Activated T-cell treated with anti-CD3 and anti-CD28 coated beads for 24 hours (primary cell): ENCODE measurements at places on chromosomes 7 and 10.

GRCh38 chr10:84965468-84965867 is 637.1 kb downstream of the CCSER2 start:
- DNase-seq: no peak

GRCh38 chr7:139430443-139430842 is 53.0 kb downstream of the KLRG2 start:
- no peak for DNase-seq

DNA sequence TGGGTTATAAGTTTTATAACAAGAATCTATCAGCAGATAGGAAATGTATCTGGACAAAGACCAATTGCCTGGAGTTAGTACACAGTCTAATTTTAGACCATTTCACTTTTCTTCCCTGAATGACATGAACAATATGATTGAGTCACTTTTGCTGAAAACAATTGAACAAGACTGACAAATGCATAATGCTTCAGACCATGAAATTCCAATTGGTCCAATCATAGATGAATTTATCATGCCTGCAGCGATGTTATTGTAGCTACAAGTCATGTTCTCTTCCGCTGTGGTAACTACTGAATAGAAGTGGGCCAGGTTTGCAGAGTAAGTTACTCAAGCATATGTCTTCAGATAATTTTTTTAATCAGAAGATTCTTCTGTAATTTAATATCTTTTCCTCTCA is 73.4 kb downstream of the VSTM2A start:
- no peak for DNase-seq

DNA sequence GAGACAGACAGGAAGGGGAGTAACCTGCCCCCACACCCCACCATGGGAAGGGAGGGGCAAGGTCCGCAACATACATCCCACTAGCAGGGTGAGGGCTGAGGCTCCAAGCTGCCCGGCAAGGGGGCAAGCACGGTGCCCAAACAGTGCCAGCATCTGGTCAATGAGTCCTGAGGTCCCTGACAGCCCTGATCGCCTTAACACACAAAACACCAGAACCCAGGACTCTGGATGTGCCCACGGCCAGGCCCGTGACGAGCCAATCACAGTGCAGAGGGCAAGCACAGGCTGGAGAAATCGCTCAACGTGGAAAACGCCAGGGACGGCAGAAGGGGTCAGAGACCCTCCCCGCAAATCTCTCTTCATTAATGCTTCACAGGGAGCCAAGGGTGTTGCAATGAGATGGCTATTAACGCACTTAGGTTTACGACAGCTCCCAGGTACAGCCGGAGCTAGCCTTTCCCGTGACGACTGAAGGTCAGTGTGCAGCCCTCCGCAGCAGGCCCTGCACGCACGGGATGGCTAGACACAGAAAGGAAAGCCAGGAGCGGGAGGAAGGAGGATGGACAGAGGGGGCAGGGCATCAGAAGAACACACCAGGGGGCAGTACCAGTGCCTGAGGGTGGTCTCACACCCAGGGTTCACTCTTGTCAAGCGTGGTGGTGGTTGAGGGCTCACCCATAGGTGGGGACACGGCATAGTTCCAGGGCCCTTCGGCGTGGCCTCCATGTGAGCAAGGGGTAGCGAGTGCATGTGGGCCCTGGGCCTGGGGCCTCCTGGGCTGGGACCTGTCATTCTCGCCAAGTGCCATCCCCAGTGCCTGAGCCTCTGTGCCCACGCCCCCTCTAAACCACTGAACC is 220.5 kb downstream of the MAD1L1 start:
- no peak for DNase-seq

DNA sequence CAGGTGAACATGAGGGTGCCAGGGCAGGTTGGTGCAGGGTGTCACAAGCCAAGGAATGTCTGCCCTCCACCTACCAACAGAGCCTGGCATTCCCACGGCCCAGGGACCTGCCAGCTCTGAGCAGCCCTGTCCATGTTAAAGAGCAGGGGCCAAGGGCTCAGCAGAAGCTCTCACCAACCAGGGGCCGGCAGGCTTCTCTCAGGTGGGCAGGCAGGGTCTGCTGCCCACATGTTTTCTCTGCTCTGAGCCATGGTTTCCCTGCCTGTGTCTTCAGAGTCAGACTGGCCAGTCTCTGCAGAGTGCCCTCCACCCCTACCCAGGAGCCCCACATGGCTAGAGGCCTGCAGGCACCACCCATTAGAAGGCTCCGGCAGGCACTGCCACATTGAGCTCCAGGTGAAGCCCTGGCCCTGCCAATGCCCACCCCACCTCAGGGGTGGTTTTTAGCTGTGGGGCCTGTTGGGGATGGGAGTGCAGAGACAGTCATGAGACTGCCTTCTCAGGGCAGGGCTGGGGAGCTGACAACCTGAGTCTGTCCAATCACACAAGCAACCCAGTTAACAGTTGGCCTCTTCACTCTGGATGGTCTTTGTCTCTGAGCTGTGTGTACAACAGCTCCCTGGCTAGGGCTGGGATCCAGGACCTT is 135.9 kb downstream of the ARHGAP22 start:
- no peak for DNase-seq

DNA sequence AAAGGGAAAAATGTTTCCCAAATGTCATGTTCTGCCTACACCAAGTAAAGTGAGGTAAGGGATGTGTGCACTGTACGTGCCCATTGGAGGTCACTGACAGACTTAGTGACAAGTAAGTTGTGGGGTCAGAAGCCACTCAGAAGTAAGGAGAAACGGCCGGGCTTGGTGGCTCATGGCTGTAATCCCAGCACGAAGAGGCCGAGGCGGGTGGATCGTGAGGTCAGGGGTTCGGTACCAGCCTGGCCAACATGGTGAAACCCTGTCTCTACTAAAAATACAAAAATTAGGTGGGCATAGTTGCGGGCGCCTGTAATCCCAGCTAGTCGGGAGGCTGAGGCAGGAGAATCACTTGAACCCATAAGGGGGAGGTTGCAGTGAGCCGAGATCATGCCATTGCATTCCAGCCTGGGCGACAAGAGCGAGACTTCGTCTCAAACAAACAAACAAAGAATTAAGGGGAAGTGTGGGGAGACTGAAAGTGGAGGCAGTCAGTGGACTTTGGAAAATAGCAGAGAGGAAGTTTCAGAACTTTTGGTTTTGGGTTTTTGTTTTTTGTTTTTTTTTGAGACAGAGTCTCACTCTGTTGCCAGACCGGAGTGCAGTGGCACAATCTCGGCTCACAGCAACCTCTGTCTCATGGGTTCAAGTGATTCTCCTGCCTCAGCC is 114.8 kb downstream of the WDFY4 start:
- DNase-seq: no peak

DNA sequence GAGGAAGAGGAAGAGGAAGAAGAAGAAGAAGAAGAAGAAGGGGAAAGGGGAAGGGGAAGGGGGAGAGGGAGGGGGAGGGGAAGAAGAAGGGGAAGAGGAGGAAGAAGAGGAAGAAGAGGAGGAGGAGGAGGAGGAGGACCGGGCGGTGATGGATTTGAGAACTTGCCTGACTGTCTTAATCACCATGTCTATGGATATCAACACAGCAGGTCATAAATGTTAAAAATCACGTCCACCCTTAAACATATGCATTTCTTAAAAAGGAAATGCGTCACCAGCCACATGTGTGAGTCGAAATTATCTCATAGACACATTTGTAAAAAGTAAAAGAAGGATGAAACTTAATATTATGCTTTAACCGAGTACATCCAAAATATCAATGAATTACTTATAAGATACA is 42.1 kb upstream of the INSIG1 start:
- DNase-seq: no peak

- no peak for DNase-seq
These were observed at the start of gene SORCS1 for GRCh38 chr10:107163881-107164861. Gene SORCS1, minus strand, starts transcription at chr10:107164706.

- no peak for DNase-seq
These were observed 19.6 kb downstream of the ARID5B start for GRCh38 chr10:61921143-61921542.

GRCh38 chr7:97317575-97317974 is 200.1 kb downstream of the SDHAF3 start:
- no peak for DNase-seq

GRCh38 chr10:18254086-18254485 is 113.9 kb downstream of the CACNB2 start:
- DNase-seq: no peak

- no peak for DNase-seq
These were observed 15.4 kb downstream of the NFE2L3 start for GRCh38 chr7:26167303-26167934.

DNA sequence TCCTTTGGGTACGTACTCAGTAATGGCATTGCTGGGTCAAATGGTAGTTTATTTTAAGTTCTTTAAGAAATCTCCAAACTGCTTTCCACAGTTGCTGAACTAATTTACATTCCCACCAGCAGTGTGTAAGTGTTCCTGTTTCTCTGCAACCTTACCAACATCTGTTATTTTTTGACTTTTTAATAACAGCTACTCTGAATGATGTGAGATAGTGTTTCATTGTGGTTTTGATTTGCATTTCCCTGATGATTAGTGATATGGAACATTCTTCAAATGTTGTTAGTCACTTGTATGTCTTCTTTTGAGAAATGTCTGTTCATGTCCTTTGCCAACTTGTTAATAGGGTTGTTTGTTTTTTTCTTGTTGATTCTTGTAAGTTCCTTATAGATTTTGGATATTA is 558.9 kb downstream of the SH2D4B start:
- no peak for DNase-seq

- DNase-seq: no peak
These were observed 160.8 kb downstream of the LRMDA start for GRCh38 chr10:75592151-75592787.

DNA sequence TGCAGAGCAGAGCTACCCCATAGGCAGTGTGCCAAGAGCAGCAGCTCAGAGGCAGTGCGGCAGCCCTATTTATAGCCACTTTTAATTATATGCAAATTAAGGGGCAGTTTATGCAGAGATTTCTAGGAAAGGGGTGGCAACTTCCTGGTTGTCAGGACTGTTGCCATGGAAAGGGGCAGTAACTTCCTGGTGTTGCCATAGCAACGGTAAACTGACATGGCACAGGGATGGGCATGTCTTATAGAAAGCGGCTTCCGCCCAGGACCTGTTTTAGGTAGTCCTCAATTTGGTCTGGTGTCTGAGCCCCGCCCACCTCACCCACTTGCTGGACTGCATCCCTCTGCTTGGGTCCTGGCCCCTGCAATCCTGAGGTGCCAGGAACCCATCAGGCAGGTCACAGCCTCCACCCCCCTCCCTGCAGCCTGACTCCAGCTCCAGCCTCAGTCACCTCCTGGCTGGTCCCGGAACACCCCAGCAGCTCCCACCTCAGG is 115.8 kb downstream of the TMEM130 start:
- no peak for DNase-seq

DNA sequence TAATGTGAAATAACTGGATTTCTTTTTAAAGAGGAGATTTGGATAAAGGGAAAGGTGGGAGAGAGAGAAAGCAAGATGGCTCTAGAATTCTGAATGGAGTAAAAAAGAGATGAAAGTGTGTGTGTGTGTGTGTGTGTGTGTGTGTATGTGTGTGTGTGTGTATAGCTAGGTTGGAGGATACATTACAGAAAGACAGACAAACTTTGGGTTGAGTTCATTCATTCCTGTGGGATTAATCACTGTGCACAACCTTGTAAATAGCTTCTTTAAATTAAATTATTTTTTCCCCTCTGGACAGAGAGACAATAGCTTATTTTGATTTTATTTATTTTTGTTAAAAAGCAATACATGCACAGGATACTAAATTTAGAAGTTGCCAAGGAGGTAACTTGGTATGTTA is 7.5 kb downstream of the ASB4 start:
- DNase-seq: no peak

DNA sequence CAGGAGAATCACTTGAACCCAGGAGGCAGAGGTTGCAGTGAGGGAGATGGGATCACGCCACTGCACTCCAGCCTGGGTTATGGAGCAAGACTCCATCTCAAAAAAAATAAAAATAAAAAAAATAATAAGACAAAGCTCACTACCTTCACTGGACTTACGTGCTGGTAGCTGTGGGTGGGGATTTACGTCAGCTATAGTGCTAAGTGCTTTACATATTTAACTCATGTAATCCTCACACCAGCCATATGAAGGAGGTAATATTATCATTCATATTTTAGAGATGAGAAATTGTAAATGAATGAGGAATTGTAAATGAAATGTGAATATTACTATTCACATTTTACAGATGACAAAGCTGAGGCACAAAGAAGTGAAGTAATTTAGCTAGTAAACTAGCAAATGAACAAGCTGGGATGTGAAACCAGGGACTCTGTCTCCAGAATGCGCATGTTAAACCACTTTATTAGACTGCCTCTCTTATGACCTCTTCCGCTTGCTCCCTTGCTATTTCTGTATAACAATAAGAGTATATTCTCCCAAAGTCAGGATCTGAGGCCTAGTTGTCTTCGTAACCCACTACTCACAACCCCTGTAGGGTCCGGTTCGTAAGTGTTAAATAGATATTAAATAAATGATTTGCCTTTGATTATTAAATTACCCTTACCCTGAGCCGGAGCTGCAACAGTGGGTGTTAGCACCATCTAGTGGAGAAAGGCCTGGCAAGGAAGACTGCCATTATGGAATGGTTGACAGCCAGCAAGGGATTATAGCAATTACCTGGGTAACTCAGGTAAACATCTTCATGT is 70.2 kb downstream of the HTR7 start:
- peak; percentile 4 for DNase-seq

DNA sequence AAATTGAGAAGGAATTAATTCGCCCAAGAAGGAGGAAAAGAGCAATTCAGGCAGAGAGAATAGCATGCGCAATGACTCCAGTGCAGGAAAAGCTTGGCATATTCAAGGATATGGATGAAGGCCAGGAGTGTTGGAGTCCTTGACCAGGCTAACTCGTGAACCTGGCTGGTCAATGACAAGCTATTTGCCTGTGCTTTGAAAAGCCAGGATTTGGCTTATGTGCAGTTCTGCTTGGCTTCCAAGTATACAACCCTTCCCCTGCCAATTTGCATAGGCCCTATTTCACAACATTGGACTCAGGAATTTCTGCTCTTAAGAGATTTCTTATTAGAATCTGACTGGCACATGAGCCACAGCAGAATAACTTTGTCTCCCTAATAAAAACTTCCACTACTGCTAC is 72.3 kb upstream of the SP8 start:
- no peak for DNase-seq

- DNase-seq: no peak
These were observed 48.1 kb downstream of the ATRNL1 start for GRCh38 chr10:115141254-115141653.
